ENCODE measurements at places on chromosomes 4 and X. TPM values are rescaled to one million over a fixed set of nuclear protein-coding genes. Genes with fewer than 3 reads are reported as not detected.

The NUDT10 gene
- not detected for total RNA-seq

The HTATSF1 gene
- total RNA-seq, result 32.9 TPM

The PUDP gene
- total RNA-seq, result 14.9 TPM

The MGARP gene
- 0.49 TPM for total RNA-seq

The DCAF8L2 gene
- not detected for total RNA-seq

The IL21 gene
- total RNA-seq, result 0.20 TPM

The PAGE5 gene
- total RNA-seq, result not detected

The DRD5 gene
- total RNA-seq, result not detected

The MAP7D2 gene
- total RNA-seq, result 0.99 TPM

DNA sequence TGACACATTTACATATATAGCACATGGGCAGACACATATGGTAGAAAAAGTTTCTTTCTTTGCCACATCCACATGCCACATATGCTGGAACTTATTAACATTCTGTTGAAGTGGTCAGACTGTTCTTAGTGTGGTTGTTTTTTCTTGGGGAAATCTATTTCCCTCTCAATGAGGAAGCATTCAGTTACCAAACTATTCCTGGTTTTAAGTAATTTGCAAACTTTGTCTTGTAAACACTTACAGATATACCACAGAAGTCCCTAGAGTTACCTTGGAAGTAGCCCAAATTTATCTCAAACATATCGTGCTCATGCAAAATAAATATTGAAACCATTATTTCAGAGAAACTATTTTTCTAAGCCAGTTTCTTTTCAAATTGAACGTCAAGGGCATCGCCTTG lies 625.5 kb upstream of the INTU start:
- no peaks in the 10 kb centered on the region for H3K36me3 ChIP-seq
- no peaks in the 10 kb centered on the region for H3K4me1 ChIP-seq
- DNase-seq, result no peak
- no peaks in the 10 kb centered on the region for H3K27me3 ChIP-seq
- no peak overlapping the region for H3K4me3 ChIP-seq
- no peak overlapping the region for H3K27ac ChIP-seq

DNA sequence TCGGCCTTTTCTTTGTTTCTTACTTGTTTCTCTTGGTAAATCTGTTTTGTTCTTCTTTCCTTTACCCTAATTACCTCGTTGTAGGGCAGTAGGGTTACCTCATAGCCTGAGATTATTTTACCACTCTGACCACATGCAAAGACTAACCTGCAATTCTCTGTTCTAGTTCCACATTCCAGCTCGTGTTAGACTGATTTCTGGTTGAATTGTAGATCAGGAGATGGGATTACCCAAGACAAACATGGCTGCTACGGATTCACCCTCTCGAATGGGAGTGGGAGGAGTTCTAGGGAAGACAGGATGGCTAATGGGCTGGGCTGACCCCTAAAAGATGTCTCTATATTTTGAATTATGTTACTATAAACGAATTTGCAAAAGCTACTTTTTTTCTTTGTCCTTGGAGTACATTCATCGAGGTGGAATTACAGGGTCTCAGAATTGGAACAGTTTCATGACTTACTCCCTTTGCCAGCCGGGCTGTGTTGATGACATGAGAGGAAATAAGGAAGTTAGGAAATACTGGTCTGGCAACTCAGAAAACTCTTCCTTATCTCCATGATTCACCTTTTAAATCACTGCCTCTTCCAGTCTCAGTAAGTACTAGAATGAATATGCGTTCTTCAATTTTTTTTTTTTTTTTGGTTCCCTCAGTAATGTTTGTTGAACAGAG lies 36.7 kb upstream of the FBXW7 start:
- H3K4me3 ChIP-seq, result no peak overlapping the region
- H3K27me3 ChIP-seq, result no peaks in the 10 kb centered on the region
- no peak overlapping the region for H3K27ac ChIP-seq
- no peaks in the 10 kb centered on the region for H3K4me1 ChIP-seq
- no peak for DNase-seq

- H3K27me3 ChIP-seq, result no peaks in the 10 kb centered on the region
- no peak for DNase-seq
- no peak overlapping the region for H3K27ac ChIP-seq
- H3K4me3 ChIP-seq, result no peak overlapping the region
Measured at GRCh38 chr4:52574036-52574435, 85.1 kb downstream of the USP46 start.

GRCh38 chrX:131225078-131225477 lies 64.0 kb downstream of the IGSF1 start:
- H3K4me3 ChIP-seq, result no peak overlapping the region
- DNase-seq, result no peak
- H3K36me3 ChIP-seq, result no peaks in the 10 kb centered on the region
- H3K27me3 ChIP-seq, result no peaks in the 10 kb centered on the region

- H3K27ac ChIP-seq, result no peak overlapping the region
- DNase-seq, result no peak
- no peaks in the 10 kb centered on the region for H3K36me3 ChIP-seq
- H3K4me3 ChIP-seq, result no peak overlapping the region
- no peaks in the 10 kb centered on the region for H3K4me1 ChIP-seq
Measured at GRCh38 chrX:140765043-140765784, 55.7 kb downstream of the LINC00632 start.

- DNase-seq, result no peak
- H3K4me1 ChIP-seq, result no peaks in the 10 kb centered on the region
- H3K27ac ChIP-seq, result no peak overlapping the region
- H3K36me3 ChIP-seq, result no peaks in the 10 kb centered on the region
- no peaks in the 10 kb centered on the region for H3K27me3 ChIP-seq
Measured at GRCh38 chr4:5463361-5463760, 245.0 kb downstream of the EVC2 start.

DNA sequence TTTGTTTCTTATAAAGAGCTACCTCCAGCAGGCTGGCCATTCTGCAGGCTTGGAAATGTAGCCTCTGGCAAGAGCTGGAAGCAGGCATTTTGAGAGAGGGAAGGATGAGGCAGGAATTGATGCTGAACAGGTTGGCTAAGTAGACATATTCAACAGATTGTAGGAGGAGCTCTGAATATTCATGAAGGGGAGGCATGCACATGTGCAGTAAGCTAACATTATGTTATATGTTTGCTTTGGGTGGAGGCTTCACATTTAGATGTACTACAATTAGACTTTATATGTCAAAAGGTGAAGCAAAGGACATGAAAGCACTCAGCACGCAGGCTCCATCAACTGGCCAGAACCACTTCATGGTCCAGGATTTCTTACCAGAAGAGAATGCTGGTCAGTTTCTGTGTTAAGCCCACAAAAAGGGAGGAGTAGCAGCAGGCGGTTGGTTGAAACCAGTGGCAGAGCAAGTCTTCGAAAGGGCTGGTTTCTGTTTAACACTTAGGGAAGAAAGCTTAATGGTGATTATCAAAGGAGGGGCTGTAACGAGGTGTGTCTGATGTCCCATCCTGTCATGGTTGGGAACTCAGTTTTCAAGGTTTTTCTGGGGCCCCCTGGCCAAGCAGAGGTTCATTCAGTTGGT lies 54.8 kb downstream of the FGFBP1 start:
- no peak overlapping the region for H3K27ac ChIP-seq
- H3K36me3 ChIP-seq, result no peaks in the 10 kb centered on the region
- H3K27me3 ChIP-seq, result peaks cover 5% of the 10 kb centered on the region
- H3K4me1 ChIP-seq, result no peaks in the 10 kb centered on the region
- no peak overlapping the region for H3K4me3 ChIP-seq
- DNase-seq, result no peak

DNA sequence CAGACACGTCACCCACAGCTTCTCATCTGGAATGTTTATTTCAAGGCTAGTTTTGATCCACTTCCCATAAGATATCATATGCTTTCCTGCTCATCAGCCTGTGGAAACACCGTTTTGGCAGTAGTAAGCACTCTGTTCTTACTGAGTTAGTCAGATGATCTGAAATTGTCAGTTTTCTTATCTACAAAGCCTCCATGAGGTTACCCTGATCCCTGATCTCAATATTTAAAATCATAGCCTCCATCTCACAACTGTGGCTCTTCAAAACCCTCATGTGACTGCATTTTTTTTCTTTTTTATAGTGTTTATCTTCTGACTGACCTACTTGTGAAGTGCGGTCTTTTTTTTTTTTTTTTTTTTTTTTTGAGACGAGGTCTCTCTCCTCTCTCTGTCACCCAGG lies 22.7 kb downstream of the BST1 start:
- no peaks in the 10 kb centered on the region for H3K27me3 ChIP-seq
- no peak for DNase-seq
- H3K36me3 ChIP-seq, result no peaks in the 10 kb centered on the region
- H3K4me3 ChIP-seq, result no peak overlapping the region

DNA sequence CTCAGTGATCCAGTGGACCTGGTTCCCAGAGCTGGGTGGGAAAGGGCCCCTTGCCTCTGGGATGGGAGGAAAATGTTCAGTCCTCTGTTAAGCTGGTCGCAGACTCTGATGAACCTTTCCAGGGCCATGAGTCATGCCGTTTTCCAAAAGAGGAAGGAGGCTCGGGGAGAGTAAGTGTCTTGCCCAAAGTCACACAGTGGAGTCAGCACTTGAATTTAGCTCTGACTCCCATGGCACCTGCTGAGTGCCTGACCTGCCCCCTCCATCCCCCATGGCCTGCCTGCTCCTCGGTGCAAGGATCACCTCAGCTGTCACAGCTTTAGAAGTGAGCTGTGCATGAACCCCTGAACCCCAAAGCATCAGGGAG lies 14.0 kb upstream of the KIAA0232 start:
- no peaks in the 10 kb centered on the region for H3K27me3 ChIP-seq
- peaks cover 24% of the 10 kb centered on the region for H3K4me1 ChIP-seq
- H3K36me3 ChIP-seq, result no peaks in the 10 kb centered on the region
- no peak overlapping the region for H3K27ac ChIP-seq
- H3K4me3 ChIP-seq, result no peak overlapping the region
- no peak for DNase-seq

- no peaks in the 10 kb centered on the region for H3K27me3 ChIP-seq
- no peak for DNase-seq
- H3K4me3 ChIP-seq, result no peak overlapping the region
Measured at GRCh38 chr4:162061214-162061613, 102.6 kb downstream of the FSTL5 start.

- no peaks in the 10 kb centered on the region for H3K36me3 ChIP-seq
- no peak overlapping the region for H3K27ac ChIP-seq
- no peak overlapping the region for H3K4me3 ChIP-seq
- H3K4me1 ChIP-seq, result no peaks in the 10 kb centered on the region
- H3K27me3 ChIP-seq, result no peaks in the 10 kb centered on the region
- DNase-seq, result no peak
Measured at GRCh38 chr4:61468024-61468720, 268.0 kb downstream of the ADGRL3 start.

- no peaks in the 10 kb centered on the region for H3K4me1 ChIP-seq
- no peak overlapping the region for H3K4me3 ChIP-seq
- H3K27ac ChIP-seq, result no peak overlapping the region
- no peaks in the 10 kb centered on the region for H3K36me3 ChIP-seq
Measured at GRCh38 chr4:43763029-43763610, 685.5 kb downstream of the KCTD8 start.

GRCh38 chrX:150150076-150150779 lies 211.9 kb upstream of the EOLA2 start:
- no peaks in the 10 kb centered on the region for H3K27me3 ChIP-seq
- no peak overlapping the region for H3K4me3 ChIP-seq
- no peak for DNase-seq
- H3K4me1 ChIP-seq, result no peaks in the 10 kb centered on the region
- H3K27ac ChIP-seq, result no peak overlapping the region

- H3K4me1 ChIP-seq, result no peaks in the 10 kb centered on the region
- no peak overlapping the region for H3K4me3 ChIP-seq
- H3K27me3 ChIP-seq, result no peaks in the 10 kb centered on the region
- no peak overlapping the region for H3K27ac ChIP-seq
- peaks cover 4% of the 10 kb centered on the region for H3K36me3 ChIP-seq
- DNase-seq, result no peak
Measured at GRCh38 chr4:142607976-142608375, 238.1 kb downstream of the INPP4B start.

- no peak overlapping the region for H3K27ac ChIP-seq
- no peak overlapping the region for H3K4me3 ChIP-seq
- DNase-seq, result no peak
Measured at GRCh38 chr4:111433441-111433840, 711.8 kb upstream of the FAM241A start.

DNA sequence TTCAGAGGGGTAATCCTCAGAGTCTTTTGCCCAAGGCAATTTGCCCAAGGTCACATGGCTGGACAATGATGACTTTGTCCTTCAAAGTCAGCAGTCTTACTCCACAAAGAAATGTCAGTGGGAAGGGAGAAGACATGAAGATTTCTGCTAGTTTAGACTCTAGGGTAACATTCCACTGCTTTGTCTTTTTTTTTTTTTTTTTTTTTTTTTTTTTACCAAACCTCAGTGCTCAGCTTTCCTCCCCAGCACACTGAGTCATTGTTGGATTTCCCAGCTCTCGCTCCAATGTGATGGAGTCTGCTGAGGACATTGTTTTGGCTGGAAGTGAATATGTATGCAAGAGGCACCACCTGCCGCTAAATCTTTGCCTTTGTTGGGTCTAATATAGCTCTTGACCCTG lies 7.2 kb upstream of the C1QTNF7 start:
- H3K4me1 ChIP-seq, result no peaks in the 10 kb centered on the region
- no peaks in the 10 kb centered on the region for H3K27me3 ChIP-seq
- no peak overlapping the region for H3K27ac ChIP-seq
- no peaks in the 10 kb centered on the region for H3K36me3 ChIP-seq
- DNase-seq, result no peak

DNA sequence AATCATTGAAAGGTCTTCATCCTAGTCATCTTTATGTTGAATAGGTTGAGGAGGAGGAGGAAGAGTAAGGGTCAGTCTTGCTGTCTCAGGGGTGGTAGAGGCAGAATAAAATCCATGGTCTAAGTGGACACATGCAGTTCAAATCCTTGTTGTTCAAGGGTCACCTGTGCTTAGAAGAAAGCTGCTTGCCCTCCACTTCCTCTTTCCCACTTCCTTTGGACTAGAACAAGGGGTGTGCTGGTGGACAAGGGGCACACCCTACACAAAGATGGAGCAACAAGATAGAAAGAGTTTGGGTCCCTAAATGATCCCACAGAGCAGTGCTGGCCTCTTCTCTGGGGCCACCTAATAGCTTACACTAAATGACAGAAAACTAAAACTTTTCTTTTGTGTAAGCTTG lies 47.9 kb downstream of the HSD17B13 start:
- no peak overlapping the region for H3K27ac ChIP-seq
- H3K4me1 ChIP-seq, result no peaks in the 10 kb centered on the region
- H3K4me3 ChIP-seq, result no peak overlapping the region
- H3K27me3 ChIP-seq, result peaks cover 2% of the 10 kb centered on the region
- DNase-seq, result no peak

DNA sequence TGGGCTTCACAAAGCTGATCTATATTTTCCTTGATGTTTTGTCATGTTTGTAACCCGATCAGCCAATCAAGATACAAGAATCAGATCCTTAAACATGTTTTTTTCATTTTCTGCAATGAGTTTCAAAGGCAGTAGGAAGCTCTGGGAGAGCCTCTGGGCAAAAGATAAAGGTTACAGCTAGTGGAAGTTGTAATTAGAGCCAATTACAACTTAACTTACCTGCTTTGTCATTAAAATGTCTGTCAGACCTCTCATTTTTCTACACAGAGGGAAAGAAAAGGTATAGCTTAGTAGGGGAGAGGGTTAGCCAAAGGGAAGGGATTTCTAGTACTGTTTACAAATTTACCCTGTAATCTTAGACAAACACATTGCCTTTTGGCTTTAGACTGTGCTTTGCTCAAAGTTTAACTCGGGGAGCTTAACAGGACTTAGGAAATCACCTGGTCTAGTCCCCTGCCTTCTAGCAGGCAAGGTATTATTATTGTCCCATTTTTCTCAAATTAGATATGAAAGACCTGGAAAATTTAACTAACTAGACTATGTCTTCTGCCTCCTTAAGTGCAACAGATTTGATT lies 55.8 kb downstream of the FGF16 start:
- H3K36me3 ChIP-seq, result peaks cover 12% of the 10 kb centered on the region
- DNase-seq, result no peak
- H3K4me3 ChIP-seq, result no peak overlapping the region
- H3K27me3 ChIP-seq, result no peaks in the 10 kb centered on the region
- H3K4me1 ChIP-seq, result peaks cover 4% of the 10 kb centered on the region

Measured in CD4-positive, CD25-positive, alpha-beta regulatory T cell (primary cell).